ENCODE measurements at places on chromosomes 11 and 22. TPM values are rescaled to one million over a fixed set of nuclear protein-coding genes. Genes with fewer than 3 reads are reported as not detected.

DNA sequence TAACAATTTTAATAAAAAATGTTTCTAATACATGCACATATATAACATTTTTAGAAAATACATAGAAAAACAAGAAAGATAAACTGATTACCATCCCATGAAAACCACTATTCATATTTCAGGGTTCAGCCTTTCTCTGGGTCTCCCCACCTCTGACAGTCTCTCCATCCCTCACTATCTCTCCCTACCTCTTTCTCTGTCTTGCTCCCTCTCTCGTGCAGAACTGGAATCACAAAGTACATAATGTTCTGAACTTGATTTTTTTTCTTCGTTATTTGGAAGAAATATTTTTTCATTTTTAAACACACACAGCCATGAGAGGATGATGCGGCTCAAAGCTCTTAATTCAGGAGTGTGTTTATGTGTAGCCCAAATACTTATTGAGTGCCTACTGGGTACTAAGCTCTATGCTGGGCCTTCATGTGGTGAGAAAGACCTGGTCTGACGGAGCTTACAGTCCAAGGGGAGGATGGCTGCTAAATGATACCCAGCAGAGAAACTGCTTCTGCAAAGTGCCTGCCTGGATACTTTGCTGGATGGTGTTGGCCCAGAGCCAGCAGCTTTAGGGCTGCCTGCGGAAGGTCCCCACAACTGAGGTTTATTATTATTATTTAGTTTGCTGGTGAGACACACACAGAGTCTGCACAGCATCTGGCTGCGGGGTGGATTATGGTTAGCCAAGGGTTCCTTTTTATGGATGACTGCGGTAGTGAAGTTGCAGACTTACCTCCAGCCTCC, 42.6 kb downstream of the SC5D start:
- DNase-seq = no peak

GRCh38 chr11:44927174-44927661, 23.5 kb downstream of the TP53I11 start:
- peak; percentile 44 for DNase-seq

KRTAP5-8 gene
- total RNA-seq = not detected

GRCh38 chr11:13160806-13161205, 116.8 kb upstream of the BMAL1 start:
- DNase-seq = no peak

DNA sequence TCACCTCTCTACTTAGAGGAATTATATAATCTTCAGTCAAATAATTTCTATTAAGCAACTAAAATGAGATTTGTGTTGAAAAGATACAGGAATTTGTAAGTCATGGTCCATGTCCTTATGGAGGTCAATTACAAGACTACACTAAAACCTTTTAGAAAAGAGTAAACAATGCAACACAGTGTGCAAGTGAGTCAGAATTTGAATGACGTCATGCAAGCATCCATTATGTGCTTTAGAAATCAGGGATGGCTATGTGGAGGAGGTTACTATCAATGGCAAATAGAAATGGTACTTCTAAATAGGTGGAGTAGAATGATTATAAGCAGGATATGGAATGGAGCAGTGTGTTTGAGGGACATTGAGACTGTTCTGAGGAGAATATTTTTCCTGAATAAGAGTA, 16.6 kb downstream of the OR10D3 start:
- DNase-seq = peak; percentile 12

FERMT3 gene
- total RNA-seq = not detected

KLHL35 gene
- total RNA-seq = not detected

USH1C gene
- 2.1 TPM for total RNA-seq

GRCh38 chr11:1306186-1307162, 3.0 kb downstream of the TOLLIP start:
- no peak for DNase-seq

All from Caki2 (cell line).